ENCODE measurements at places on chromosomes 2 and 18. TPM values are rescaled to one million over a fixed set of nuclear protein-coding genes. Genes with fewer than 3 reads are reported as not detected.
A peak's percentile ranks its signal among the peaks of the same experiment; 100 is the strongest.

DNA sequence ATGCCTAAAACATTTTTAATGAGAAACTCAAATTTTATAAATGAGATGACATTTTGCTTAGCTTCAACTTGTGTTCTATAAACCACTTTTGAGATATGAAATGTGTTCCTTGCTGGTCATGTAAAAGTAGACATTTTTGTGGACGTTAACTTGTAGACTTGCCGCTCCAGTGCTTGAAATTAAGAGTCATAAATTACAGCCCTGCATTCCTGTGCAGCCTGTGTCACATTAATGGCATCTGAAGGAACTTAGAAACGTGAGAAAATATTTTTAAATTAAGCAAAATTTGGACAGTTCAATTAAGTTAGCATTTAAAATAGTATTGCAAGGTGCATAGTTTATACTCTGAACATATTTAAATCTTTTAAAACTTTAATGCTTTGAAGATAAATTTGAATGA is 98.3 kb upstream of the LDLRAD4 start:
- ATAC-seq = no peak

- no peak for ATAC-seq
Measured at GRCh38 chr2:220029013-220029412, 401.6 kb downstream of the SLC4A3 start.

IL1B gene
- total RNA-seq = 6.3 TPM

- peak; percentile 99 for ATAC-seq
Measured at GRCh38 chr18:13629841-13630715, 96.3 kb downstream of the FAM210A start.

NEDD4L gene
- total RNA-seq = 70.8 TPM

DNA sequence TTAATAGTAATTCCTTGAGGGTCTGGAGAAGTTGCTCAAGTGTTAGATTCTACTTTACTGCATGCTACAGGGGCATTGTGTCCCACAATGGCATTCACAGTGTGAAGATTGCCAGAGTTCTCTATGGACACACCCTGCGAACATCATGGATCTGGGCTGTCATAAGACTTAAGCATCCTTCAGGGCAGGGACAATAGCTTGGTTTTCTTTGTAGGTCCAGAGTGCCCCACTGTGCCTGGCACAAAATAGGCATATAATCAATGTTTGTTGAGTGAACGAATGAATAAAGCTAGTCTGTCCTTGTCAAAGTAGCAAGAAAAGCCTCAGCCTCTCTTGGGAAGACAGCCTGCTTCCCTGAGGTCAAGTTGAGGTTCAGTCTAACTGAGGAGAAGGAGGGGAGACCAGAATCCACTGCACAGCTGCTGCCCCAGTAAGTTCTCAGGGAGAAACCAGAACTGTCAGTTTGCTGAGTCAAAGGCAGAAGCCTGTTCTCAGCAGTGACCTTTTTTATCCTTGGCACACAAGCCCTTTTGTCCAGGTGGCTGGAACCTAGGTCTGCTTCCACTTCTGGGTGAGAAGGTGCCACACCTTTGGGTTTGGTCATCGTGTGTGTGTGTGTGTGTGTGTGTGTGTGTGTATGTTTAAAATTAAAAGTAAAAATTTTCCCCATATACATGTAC is 15.0 kb downstream of the INPP4A start:
- peak; percentile 13 for ATAC-seq

CIB4 gene
- not detected for total RNA-seq

UGT1A8 gene
- total RNA-seq = not detected

GRCh38 chr2:9241233-9241632 is 34.6 kb downstream of the ASAP2 start:
- ATAC-seq = peak; percentile 82

GRCh38 chr18:29960539-29960938 is 1082.0 kb downstream of the DSC3 start:
- no peak for ATAC-seq

LHCGR gene
- total RNA-seq = 0.38 TPM

GRCh38 chr2:66515743-66516142 is 80.8 kb downstream of the MEIS1 start:
- ATAC-seq = no peak

MAP4K4 gene
- 231 TPM for total RNA-seq

- no peak for ATAC-seq
Measured at GRCh38 chr2:165251366-165251765, 12.2 kb downstream of the SCN2A start.

GKN1 gene
- total RNA-seq = not detected

GRCh38 chr2:65456064-65456463 is 23.7 kb upstream of the SPRED2 start:
- no peak for ATAC-seq

- ATAC-seq = no peak
Measured at GRCh38 chr2:102142829-102143449, 393 bp downstream of the IL1R1 start.

GRCh38 chr18:3773303-3773702 is 323.3 kb downstream of the TGIF1 start:
- no peak for ATAC-seq

- ATAC-seq = no peak
Measured at GRCh38 chr2:201891676-201892075, 85.3 kb downstream of the CDK15 start.

DNA sequence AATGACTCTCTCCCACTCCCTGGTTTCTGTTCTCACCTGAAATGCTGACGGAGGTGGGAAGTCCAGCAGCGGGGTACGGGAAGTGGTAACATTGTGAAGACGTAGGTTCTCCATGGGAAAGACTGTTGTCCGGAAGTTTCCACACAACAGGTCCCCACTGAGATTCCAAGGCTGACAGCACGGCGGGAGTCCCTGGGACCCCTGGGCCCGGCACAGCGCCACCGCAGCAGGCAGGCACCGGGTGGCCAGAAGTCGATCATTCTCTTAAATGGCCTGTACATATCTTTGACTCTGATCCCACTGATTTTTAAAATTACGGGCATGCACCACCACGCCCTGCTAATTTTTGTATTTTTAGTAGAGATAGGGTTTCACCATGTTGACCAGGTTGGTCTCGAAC is 201.0 kb upstream of the SALL3 start:
- no peak for ATAC-seq

DNA sequence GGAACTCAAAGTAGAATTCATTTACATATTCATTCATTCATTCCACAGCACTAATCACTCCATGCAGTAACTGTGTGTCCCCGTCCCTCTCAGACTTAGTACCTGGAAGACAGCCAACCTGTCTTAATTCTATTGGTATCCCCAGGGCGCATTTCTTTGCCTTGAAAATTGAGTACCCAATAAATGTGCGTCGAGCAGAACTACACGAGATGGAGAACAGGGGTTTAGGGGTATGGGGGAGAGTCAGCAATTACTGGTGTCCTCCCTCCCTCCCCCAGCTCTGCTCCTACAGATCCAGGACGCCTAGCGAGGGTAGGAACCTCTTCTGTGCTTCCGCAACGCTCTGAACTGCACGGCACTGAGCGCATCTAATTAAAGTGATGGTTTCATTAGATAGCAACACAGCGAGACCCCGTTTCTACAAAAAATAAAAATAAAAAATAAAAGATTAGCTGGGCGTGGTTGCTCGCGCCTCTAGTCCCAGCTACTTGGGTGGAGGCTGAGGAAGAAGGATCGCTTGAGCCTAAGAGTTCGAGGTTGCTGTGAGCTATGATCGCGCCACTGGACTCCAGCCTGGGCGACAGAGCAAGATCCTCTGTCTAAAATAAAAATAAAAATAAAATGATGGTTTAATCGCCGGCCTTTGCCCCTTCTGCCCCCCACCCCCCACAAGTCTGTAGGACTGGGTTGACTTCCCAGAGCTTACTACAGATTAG is 614 bp upstream of the FKBP1B start:
- no peak for ATAC-seq

GRCh38 chr2:101987832-101988231 is 3.9 kb upstream of the IL1R2 start:
- no peak for ATAC-seq

DNA sequence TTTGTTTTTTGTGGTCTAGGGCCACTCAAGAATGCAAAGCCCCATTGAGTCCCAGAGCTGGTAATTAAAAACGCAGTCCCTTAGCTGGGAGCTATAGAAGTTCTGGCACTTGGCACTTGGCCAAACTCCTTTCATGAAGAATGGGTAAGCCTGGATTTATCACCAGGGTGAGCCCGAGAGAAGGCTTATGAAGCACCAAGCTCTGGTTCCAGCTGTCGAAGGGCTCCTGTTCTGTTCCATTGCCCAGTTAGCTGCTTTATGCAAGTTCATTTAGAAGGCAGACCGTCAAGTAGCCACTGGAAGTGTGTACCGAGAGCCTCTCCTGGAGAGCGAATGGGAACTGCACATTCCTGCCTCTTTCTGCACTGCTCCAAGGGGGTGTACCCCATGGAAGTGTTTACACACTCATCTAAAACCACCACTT is 14.2 kb downstream of the ECEL1 start:
- ATAC-seq = peak; percentile 31

- peak; percentile 69 for ATAC-seq
Measured at GRCh38 chr2:135875491-135876065, 665 bp downstream of the MCM6 start.

DNA sequence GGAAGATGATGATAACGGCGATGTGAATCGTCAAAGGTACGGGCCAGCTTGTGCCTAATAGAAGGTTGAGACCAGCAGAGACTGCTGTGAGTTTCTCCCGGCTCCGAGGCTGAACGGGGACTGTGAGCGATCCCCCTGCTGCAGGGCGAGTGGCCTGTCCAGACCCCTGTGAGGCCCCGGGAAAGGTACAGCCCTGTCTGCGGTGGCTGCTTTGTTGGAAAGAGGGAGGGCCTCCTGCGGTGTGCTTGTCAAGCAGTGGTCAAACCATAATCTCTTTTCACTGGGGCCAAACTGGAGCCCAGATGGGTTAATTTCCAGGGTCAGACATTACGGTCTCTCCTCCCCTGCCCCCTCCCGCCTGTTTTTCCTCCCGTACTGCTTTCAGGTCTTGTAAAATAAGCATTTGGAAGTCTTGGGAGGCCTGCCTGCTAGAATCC is 3.0 kb downstream of the FZD7 start:
- peak; percentile 4 for ATAC-seq

GRCh38 chr2:165105926-165106325 is 97.9 kb downstream of the SCN3A start:
- no peak for ATAC-seq

- ATAC-seq = no peak
Measured at GRCh38 chr2:69918401-69918800, 3.5 kb downstream of the MXD1 start.

IL1R1 gene
- total RNA-seq = 0.94 TPM

DNA sequence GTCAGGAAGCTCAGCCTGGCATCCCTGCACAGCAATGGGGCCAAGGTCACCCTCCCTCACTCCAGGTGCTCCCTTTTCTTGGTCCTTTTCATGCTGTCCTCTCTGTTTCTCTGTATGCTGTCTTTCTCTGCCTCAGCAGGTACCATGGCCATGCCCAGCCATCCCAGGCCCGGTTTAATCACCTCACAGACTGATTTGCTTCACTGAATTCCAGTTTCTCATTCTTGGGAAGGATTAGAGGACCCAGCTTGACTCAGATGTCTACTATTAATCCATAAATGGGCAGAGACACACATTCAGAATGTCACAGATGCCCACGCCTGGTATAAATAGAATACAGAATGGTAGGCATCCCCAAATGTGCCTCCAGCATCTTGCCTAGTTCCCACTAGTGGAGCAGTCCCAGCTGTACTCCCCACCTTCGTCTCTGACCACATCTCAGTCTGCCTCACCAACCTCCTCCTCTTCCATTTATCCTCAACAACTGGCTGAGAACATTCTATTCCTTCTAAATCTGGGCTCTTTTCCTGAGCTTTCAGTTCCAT is 14.2 kb upstream of the L3MBTL4 start:
- ATAC-seq = no peak

All from motor neuron (in vitro differentiated cells).